ENCODE measurements at places on chromosomes 2 and 18.

DNA sequence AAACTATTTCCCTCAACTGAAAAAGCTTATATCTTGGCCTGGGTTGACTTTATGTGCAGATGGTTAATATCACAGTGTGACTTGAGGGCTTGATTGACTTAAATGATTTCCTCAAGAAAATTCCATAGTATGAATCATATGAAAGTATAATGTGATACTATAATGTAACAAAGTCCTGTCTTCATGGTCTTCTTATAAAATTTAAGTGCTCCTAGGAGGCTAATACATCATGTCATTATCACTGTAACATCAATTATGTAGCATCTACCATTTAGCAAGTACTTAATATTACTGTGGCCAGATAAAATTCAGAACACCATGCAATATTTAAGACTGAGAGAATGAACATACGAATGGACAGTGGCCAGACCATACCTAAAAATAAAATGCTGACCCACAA is 276.1 kb downstream of the RIT2 start:
- no peak for DNase-seq

- DNase-seq, result no peak
These were observed 22.5 kb downstream of the CCT7 start for GRCh38 chr2:73256618-73256922.

GRCh38 chr2:129910446-129911362 is 68.8 kb upstream of the RAB6C start:
- DNase-seq, result no peak

- no peak for DNase-seq
These were observed 572 bp downstream of the INPP4A start for GRCh38 chr2:98445177-98445682.

GRCh38 chr18:21820033-21820810 is 79.6 kb downstream of the MIB1 start:
- no peak for DNase-seq

- no peak for DNase-seq
These were observed 377.4 kb upstream of the ACVR2A start for GRCh38 chr2:147467441-147467840.

DNA sequence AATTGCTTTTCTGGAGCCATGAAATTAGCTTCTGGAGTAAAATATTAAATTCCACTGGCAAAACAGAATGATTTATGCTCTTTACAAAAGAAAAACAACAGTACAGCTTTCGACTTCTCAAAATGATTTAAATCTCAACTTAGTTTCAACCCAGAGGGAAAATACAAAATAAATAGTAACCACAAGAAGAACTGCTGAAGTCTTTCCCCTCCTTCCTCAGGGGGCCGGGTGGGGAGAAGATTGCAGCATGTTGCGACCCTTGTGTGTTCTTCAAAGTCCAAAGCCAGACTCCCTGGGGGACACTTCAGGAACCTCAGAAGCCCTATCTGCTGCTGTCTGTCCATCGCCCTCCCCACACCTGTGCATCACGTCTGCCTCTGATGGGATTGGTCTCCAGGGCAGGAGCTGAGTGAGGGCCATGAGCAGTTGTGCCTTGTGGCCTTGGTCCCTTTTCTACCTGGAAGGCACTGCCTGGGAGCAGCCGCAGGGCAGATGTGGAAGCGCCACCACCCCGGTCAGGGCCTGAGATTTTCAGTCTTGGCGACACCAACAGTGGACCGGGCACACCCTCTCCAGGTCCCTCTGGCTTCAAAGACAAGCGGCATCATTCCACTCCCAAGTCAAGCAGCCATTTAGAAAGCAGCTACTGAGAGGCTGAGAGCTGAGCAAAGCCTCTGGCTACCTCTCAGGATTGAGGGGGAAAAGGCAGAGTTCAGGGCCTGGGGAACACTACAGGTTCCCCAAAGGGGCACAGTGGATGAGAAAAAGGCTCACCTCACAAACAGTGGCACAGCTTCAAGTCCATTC is 210.1 kb upstream of the RAB6C start:
- DNase-seq, result no peak

DNA sequence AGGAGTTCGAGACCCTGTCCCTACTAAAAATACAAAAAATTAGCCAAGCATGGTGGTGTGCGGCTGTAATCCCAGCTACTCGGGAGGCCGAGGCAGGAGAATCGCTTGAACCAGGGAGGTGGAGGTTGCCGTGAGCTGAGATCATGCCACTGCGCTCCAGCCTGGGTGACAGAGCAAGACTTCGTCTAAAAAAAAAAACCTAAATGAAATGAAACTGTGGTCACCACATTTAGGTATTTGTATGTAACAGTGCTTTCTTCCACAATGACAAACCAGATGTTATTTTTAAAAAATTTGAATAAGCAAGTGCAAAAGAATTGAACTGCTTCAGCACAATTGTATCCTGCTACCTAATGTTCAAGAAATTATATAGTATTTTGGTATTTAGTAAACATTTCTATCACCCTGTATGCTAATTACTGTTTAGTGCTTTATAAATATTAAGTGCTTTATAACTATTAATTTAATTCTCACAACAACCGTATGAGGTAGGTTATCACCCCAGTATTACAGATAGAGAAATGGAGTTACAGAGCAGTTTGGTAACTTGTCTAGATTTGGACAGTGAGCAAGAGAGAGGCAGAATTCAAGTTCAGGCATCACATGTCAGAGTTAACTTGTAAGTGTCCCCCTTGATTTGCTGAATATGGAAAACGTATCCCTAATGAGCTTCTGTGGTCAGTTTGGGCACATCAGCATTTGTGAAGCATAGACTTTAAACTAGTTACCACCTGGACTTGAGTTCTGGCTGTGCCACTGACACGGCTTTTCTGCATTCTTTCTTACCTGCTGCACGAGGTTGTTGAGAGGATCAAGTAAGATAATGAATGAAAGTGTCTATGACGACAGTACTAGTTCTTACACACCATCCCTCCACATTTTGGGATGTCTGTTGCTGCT is 14.4 kb downstream of the PHLPP1 start:
- no peak for DNase-seq

- DNase-seq, result no peak
These were observed 2.1 kb upstream of the CLIP4 start for GRCh38 chr2:29113027-29113686.

GRCh38 chr18:79786786-79787526 is 10.8 kb upstream of the KCNG2 start:
- no peak for DNase-seq

- no peak for DNase-seq
These were observed 7.1 kb downstream of the ACTG2 start for GRCh38 chr2:73899801-73900336.

DNA sequence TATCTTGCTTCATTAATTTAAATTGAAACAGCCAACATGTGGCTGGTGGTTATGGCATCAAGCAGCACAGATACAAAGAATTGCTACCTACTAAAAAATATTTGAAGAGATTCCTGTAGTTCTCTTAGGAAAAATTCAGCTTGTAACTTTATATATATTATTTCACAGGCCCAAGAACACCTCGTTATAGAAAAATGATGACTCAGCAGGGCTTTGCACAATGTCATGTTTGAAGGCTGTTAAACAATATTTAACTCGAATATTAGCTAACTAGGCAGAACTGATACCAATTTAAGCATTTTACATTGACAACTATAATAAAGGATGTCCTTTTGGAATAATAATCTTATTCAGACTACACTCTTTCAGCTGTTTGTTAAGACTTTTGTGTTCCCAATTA is 102.3 kb upstream of the LYPD1 start:
- DNase-seq, result no peak

- DNase-seq, result no peak
These were observed 64.5 kb downstream of the LRRTM4 start for GRCh38 chr2:77457665-77458064.
